ENCODE measurements at places on chromosomes 3 and 15.

DNA sequence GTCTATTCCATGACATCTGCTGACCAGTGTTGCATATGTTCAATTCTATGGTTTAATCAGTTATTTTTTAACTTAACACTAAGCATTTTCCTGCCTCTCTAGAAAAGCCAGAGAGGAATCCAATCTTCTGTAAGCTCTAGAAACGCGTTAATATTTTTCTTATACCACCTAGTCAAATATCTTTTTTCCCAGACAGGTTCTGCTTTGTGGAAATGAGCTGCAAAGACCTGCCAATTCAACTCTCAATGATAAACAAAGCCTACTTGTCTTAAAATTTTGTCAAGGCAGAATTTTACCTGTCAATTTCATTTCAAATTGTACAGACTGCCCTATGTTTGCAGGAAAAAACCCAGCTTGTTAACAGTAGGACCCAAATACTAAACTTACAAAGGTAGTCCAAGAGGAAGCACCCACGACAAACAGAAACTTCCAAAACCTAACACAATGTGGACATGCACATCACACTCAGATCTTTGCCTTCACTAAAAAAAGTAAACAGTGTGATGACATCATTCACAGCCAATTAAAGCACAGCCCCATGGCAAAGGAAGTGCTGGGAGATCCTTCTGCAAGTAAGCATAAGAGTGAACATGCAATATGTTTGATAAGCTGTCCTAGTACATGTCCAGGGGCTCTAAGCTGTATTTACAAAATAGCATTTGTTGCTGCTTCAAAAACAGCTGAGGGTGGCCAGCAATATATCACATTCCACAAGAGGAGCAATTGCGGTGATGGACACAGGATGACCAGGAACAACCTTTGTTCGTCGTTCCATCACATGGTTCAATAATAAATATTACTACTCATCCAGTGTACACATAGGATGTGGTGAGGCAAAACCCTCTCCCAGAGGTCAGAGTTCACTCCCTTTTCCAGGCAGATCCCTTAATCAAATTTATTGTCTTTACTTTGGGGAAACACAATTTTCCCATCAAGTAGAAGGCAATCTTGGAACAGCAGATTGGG is 139.4 kb upstream of the TSC22D2 start:
- no peak for DNase-seq

DNA sequence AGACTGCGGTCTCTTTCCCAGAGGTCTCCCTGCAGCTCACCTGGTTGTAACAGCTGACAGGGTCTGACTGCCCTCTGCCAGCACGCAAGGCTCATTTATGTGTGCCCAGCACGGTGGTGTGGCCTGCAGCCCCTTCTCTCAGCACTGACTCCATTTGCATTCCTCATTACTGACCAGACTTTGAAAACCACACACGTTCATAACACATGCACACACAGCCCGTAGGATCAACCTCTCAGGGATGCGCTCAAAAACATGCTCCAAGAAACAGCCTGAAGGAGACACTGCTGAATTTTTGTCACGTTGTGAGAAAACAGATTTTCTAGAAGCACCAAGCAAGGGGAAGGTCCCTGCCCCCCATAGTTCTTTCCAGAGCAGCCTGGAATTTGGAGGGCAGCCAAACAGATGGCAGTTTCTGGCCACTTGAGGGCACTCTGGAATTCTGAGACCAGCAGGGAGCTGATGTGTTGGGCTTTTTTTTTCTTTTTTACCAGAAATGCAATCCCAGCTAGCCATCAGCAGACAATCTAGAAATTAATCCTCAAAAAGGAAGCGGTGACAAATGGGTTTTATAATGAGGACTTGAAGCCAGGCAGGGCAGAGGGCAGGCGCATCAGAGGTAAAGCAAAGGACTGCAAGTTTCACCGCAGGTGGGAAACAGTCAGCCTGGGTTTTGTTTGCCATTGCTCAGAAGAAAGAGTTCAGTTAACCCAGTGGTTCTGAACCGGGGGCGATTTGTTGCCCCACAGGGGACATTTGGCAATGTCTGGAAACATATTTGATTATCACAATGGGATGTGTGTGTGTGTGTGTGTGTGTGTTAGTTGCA is 170.5 kb upstream of the PROK2 start:
- no peak for DNase-seq

DNA sequence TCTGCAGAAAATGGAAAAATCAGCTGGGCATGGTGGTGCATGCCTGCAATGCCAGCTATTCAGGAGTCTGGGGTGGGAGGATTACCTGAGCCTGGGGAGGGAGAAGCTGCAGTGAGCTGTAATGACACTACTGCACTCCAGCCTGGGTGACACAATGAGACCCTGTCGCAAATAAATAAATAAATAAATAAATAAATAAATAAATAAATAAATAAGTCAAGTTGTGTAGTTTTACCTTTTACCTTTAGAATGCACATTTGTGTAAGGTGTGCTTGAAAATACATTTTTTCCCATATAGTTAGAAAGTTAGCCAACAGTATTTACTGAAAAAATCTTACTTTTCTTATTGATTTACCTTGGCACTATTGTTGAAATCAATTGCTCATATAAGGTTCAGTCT is 515.6 kb downstream of the NAALADL2 start:
- no peak for DNase-seq

DNA sequence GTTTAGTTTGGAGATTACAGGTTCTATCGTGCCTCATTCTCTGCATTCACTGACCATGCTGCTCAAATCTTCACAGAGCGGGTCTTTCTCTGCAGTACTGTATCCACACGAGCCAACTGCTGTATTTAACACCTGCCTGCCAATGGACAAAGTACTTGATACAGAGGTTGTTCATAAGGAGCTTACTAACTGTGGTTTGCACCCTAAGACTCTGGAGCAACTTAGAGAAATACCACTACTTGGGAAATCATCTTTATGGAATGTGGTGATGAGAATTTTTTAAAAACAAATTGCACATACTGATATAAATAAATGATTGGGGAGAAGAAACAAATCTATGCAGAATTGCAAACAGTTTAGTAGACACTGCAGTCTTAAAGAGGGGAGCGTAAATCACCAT is 90.0 kb downstream of the PPP2R3A start:
- DNase-seq, result no peak

- DNase-seq, result no peak
Observed at GRCh38 chr15:47887241-47887800, 170.0 kb downstream of the SEMA6D start.
